ENCODE measurements at places on chromosomes 3 and 15.

GRCh38 chr3:42743204-42743995 is 29.7 kb downstream of the CCDC13 start:
- no peak for DNase-seq

DNA sequence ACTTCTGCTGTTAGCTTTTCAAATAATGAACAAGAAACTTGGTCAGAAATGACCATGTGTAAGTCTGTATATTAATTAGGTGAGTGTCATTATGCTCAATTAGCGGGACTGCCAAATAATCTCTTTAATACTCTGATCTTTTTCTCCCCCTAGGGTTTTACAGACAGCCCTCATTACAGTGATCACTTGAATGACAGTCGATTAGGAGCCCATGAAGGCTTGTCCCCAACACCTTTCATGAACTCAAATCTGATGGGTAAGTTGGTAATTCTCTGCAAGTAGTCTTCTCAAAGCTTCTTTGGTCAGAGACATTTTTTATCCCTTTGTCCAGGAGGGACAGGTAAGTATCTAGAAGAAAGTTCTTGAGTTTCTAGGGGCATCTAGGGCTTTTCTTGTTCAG is 173.2 kb downstream of the TCF12 start:
- no peak for DNase-seq

DNA sequence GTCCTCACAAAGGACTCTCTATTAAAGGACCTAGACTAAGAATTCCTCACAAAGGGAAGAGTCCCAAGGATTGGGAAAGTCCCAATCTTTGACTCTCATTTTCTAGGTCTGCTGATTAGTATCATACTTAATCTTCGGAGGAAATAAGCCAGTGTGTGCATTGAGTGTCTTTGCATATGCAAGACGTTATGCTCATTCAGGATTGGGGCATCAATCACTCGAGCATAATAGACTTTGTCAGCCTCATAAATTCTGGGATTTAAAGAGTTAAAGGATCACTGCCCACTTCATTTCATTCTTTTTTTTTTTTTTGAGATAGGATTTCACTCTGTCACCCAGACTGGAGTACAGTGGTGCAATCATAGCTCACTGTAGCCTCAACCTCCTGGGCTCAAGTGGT is 154.3 kb downstream of the RBPMS2 start:
- DNase-seq: no peak

DNA sequence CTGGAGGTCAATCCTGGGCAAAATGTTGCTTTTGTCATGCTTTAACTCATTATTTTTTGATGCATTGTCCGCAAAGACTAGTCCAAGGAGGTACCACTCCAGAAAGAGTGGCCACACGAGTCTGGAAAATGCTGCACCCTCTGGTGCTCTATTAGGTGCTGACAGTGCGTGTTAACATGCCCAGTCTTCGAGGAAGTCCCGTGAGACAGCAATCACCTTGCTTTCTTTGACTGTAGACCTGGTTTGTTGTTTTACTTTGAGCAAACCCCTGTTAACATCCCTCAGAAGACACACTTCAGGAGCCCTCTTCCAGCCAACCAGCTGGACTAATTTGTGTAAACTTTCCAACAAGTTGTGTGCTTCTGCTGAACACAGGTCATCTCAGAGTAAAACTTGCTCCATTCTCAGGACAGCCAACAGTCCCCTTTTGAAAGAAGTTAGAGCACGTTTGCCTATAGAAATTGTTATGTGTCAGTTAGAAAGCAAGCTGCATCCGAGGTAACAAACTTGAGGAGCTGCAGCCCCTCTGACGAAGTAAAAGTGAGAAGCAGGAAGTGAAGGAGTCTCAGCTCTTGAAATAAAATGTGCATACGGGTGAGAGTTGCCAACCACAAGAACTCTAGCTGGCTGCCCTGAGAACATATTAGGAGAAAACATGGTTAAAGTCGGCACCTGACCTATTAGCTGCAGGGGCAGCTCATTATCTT is 205.0 kb downstream of the LPP start:
- DNase-seq: no peak

GRCh38 chr3:122052968-122053367 is 2.2 kb upstream of the CD86 start:
- no peak for DNase-seq
